ENCODE measurements at places on chromosomes 2 and 18.

- no peak for DNase-seq
These were observed 275.5 kb downstream of the KCNJ3 start for GRCh38 chr2:154974041-154974440.

- DNase-seq, result peak; percentile 31
These were observed 7.1 kb downstream of the COX7A2L start for GRCh38 chr2:42353792-42354429.

DNA sequence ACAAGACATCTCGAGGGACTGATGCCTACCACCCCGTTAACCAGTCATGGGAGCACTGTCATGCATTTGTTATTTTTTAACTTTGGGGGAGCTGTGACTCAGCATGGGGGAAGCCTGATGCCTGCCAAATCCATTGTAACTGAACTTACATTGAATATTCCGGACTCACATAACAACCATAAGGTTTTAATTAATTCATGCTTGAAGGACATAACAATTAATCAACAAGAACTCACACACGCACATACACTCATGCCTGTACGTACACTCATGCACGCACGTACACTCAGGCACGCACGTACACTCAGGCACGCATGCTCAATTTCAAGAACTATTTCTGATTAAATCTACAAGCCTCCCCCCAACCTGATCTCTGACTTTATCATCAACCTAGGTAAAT lies 1639.1 kb downstream of the SUCLG1 start:
- no peak for DNase-seq

DNA sequence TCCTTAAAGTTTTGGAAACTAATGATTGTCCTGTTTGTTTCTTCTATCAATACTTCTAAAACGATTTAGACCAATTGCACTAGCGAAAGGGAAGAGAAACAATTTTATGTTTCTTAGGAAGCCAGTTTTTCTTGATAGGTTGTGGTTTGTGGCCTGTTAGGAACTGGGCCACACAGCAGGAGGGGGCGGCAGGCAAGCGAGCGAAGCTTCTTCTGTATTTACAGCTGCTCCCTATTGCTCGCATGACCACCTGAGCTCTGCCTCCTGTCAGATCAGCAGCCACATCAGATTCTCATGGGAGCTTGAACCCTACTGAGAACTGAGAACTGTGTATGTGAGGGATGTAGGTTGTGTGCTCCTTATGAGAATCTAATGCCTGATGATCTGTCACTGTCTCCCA lies 201.5 kb upstream of the PXDN start:
- DNase-seq, result no peak

DNA sequence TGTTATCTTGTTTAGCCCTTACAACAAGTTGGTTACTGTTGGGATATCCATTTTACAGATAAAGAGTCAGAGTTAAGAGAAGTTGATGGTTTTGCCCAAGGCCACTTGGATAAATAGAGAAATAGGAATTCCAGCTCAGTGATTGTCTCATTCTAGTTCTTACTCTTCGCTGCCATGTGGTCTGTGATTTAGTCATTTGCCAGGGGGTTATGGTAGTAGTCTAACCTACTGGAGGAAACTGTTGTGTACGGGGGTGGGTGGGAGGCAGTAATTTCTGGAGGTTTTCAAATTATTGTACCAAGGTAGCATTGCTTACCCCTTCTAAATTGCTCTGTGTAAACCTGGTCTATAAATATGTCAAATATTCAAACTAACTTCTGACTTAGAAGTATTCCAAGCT lies 110.4 kb downstream of the MAP2 start:
- DNase-seq, result no peak

- no peak for DNase-seq
These were observed 8.9 kb downstream of the PAPOLG start for GRCh38 chr2:60764736-60765534.

DNA sequence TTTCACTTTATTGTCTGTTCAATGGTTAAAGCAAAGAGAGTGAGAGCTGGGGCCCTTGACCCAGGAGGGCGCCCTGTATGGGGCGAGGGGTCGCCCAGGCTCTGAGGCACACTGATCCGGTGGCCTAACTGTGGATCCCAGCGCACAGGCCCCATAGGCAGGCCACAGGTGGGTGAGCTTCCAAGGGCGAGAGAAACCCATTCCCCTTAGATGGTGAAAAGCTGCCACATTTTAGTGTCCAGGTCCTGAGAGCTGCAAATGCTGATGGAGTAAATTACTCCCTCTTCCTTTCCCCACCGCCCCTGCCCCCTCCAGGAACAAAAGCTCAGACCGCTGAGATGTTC lies 5.9 kb upstream of the DLX2 start:
- DNase-seq, result no peak

- DNase-seq, result no peak
These were observed 131.8 kb downstream of the BAZ2B start for GRCh38 chr2:159484532-159484931.

- DNase-seq, result peak; percentile 70
These were observed 98.9 kb upstream of the GLS start for GRCh38 chr2:190781604-190782198.

GRCh38 chr2:216903470-216903869 lies 43.6 kb upstream of the TNP1 start:
- no peak for DNase-seq

GRCh38 chr2:61759718-61760117 lies 94.1 kb downstream of the FAM161A start:
- DNase-seq, result no peak

GRCh38 chr2:217108086-217108485 lies 248.2 kb upstream of the TNP1 start:
- no peak for DNase-seq

GRCh38 chr18:74589021-74589420 lies 8.6 kb upstream of the ZNF407 start:
- DNase-seq, result no peak

GRCh38 chr2:121697108-121697631 lies 39.5 kb downstream of the NIFK start:
- DNase-seq, result no peak

- no peak for DNase-seq
These were observed 44.7 kb downstream of the PID1 start for GRCh38 chr2:229226382-229226781.

- DNase-seq, result peak; percentile 82
These were observed 16.3 kb downstream of the GPR55 start for GRCh38 chr2:230908595-230909191.

GRCh38 chr18:36759167-36759776 lies 69.5 kb downstream of the TPGS2 start:
- DNase-seq, result no peak

DNA sequence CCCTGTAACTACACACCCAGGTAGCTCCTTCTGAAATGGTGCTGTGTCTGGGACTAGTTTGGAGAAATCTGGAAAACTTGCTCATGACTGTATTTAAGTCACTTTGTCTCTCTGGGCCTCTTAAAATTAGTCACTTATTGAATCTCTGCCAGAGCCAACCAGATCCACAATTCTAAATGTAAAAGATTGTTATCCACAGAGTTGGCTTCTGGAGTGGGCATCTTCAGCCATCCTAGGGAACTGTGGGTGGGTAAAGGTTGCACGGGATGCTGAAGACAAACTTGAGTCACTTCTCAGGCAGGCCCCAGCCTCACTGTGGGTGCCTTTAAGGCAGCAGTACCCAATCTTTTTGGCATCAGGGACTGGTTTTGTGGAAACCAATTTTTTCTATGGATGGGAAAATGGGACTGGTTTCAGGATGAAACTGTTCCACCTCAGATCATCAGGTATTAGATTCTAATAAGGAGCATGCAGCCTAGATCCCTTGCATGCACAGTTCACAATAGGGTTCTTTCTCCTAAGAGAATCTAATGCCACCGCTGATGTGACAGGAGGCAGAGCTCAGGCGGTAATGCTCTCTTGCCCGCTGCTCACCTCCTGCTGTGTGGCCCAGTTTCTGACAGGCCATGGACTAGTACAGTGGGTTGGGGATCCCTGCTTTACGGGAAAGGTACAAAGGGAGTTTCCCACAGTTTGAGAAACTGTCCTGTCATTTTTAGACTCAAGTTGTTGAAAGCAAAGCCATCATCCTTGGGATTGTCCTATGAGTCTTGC lies 98.3 kb upstream of the SPRED2 start:
- no peak for DNase-seq

GRCh38 chr2:47568164-47568850 lies 165.4 kb downstream of the MSH2 start:
- DNase-seq, result no peak

DNA sequence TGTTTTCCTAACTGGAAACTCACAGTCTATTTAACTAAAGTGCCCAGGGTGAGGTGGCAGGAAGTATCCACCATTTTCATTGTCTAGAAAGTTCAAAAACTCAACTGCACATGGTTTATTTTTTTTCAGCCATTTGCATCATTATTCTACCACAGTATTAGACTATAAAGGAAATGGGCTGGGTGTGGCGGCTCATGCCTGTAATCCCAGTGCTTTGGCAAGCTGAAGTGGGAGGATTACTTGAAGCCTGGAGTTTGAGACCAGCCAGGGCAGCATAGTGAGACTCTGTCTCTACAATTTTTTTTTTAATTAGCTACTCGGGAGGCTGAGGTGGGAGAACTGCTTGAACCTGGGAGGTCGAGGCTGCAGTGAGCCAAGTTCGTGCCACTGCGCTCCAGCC lies 213.8 kb downstream of the MYO3B start:
- DNase-seq, result no peak

GRCh38 chr2:27249891-27250651 lies 12.8 kb downstream of the SLC30A3 start:
- peak; percentile 77 for DNase-seq

GRCh38 chr2:118774458-118775133 lies 72.9 kb downstream of the EN1 start:
- DNase-seq, result peak; percentile 59

GRCh38 chr2:231016566-231017230 lies 20.6 kb upstream of the C2orf72 start:
- no peak for DNase-seq

DNA sequence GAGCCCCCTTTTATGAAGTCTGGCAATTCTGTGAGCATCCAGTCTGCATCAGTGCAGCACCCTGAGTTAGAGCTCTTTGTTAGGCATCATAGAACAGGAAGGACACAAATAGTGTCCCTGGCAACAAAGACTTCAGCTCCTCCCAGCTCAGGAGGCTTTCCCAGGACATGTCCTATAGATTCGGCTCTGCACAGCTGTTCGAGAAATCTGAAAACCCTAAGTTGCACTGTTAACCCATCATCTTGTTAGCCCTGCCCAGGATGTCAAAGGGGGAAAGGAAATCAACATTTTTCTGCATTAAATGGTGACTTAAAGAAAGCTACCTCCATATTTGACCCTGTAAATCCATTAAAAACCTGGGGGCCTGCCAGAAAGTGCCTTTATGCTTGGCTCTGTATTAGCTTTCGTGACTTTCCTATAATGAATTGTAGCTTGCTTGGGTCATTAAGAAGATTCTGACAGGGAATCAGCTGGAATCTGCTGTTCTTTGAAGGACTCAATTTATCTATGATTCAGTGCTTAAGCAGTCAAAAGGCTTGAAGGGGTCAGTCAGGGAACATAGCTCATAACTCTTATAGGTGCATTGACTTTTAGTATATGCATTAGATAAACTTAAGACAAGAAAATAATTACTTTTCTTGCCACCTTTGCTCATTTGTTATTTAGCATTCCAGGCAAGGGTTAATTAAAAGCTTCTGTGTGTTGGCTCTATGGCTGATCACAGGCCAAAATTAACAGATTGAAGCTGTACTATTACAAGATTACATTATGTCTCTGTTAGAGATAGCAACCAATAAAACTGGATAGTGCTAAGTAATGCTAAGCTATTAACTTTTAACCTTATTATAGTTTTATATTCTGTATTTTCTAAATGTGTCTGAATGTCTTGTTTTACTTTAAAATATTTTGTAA lies 20.6 kb downstream of the ERMN start:
- DNase-seq, result no peak

- no peak for DNase-seq
These were observed 242.6 kb downstream of the RIT2 start for GRCh38 chr18:42872838-42873237.

DNA sequence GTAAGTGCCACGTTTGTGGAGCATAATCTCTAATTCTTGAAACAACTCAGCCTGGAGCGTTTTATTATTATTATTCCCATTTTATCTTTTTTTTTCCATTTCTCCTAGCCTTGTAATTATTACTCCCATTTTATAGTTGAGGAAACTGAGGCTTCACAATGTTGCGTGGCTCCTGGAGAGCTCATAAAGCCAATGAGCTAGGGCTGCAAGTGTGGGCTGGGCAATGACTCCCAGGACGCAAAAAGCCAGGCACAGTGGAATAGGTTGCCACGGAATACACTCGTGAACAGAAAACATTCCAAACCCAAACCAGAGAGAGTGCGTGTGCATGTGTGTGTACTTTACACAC lies 13.5 kb upstream of the KLF11 start:
- no peak for DNase-seq

GRCh38 chr2:65231892-65232477 lies 4.4 kb downstream of the ACTR2 start:
- DNase-seq, result peak; percentile 61
